Activated CD8-positive, alpha-beta memory T cell treated with anti-CD3 and anti-CD28 coated beads for 1 hour (primary cell): ENCODE measurements at places on chromosomes 11 and 22.

DNA sequence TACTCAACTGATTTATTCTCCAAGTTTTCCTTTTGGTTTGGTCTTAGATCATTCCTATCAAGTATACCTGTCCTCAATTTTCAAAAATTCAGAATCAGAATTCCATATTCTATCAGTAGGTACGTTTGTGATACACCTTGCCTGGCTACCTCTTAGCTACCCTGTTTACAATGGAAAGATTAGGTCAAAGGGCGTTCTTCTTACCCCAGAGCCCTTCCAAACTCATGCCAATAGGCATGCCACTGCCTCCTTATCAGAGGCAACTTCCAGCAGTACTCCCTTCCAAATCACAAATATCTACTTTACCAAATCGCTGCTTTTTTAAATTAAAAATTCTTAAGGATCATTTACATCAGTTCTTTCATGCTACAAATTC lies 1.0 kb downstream of the PATL1 start:
- no peak for DNase-seq

DNA sequence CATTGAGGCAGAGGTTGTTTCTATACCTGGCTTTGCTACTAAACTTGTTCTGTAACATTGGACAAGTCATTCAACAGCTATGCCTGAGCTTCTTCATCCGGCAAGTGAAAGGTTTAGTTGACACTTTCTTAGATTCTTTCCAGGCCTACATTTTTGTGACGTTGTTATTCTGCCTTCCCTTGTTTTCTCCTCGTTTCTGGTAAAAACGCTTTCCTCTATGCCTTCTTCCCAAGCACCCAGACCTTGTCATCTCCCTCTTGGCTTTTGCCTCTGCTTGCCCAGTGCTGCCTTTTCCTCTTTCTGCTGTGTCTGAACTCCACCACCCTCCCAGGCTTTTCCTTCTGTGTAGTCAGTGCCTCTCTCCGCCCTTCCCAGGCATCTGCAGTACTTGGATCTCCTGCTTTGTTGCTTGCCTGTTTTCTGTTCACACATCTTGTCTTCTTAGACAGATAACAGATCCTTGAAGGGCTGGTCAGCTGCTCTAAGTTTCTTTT lies 1.4 kb upstream of the AMOTL1 start:
- DNase-seq, result no peak

GRCh38 chr22:46124383-46125144 lies 25.8 kb upstream of the PPARA start:
- DNase-seq, result no peak

DNA sequence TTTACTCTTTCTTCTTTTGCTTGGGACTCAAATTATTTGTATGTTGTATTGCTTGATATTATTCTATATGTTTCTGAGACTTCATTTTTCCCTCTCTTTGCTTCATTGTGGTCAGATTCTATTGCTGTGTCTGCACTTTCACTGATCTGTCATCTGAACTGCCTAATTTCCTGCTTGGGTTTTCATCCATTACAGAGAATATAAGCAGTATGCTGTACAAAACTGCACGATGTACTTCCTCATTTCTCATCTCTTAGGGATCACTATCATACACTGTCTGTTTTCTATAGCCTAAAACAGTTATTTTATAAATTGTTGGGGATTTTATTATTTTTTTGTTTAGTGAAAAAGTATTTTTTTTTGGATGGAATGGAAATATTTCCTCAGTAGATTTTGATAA lies 736.7 kb upstream of the ANO5 start:
- no peak for DNase-seq

- DNase-seq, result no peak
These were observed 6.0 kb upstream of the BID start for GRCh38 chr22:17780116-17780740.

DNA sequence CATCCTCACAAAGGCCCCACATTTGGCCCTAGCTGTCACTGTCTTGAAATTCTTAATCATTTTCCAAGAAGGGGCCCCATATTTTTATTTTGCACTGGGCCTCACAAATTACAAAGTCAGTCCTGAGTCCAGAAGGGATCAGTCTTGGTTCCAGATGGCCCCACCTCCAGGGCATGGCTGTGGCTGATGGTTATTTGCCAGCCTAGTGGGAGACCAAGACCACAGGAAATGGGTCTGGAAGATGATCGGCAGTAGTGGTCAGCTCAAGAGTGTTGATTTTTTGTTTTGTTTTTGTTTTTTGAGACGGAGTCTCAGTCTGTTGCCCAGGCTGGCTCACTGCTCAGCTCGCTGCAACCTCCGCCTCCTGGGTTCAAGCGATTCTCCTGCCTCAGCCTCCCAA lies 47.1 kb upstream of the EMID1 start:
- no peak for DNase-seq

GRCh38 chr22:38125751-38126201 lies 15.3 kb upstream of the BAIAP2L2 start:
- no peak for DNase-seq

- no peak for DNase-seq
These were observed 25.8 kb upstream of the P2RY2 start for GRCh38 chr11:73192272-73192671.

GRCh38 chr22:40680819-40681183 lies 1.5 kb downstream of the MCHR1 start:
- no peak for DNase-seq

DNA sequence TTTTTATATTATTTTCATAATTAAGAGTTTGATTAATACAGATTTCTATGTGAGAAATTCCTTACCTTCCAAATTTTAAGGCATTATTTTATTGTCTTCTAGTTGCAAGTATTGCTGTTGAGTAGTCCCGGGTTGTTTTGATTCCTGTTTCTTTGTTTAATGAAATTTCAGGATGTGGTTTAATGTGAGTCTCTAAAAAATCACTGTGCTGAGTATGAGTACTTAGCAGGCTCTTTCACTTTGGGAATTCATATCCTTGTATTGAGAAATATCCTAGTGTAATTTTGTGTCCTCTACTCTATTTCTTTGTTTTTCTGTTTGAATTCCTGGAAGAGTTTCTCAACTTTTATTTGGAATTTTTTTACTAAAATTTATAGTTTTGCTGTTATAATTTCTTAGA lies 113.2 kb downstream of the TMEM135 start:
- no peak for DNase-seq

DNA sequence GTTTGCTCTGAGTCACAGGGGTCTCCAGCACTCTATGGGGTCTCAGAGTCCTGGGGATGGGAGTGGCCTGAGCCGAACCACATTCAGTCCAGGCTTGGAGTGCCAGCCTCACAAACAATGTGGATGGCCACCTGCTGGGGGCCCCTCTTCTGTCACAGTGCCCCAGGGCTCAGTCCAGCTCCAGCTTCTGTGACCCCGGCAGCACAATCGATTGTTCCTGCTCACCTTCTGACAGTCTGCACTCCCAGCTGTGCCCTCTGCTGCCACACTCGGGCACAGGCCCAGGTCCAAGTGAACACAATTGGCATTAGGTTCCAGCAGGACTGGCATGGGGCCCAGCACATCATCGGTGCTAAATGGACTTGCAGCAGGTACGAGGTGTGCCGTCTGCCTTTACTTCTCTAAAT lies 84.8 kb downstream of the TP53I11 start:
- DNase-seq, result no peak

GRCh38 chr22:40462195-40462984 lies 92.0 kb downstream of the SGSM3 start:
- no peak for DNase-seq

- DNase-seq, result no peak
These were observed 178.5 kb downstream of the ARHGAP42 start for GRCh38 chr11:100865443-100866065.

DNA sequence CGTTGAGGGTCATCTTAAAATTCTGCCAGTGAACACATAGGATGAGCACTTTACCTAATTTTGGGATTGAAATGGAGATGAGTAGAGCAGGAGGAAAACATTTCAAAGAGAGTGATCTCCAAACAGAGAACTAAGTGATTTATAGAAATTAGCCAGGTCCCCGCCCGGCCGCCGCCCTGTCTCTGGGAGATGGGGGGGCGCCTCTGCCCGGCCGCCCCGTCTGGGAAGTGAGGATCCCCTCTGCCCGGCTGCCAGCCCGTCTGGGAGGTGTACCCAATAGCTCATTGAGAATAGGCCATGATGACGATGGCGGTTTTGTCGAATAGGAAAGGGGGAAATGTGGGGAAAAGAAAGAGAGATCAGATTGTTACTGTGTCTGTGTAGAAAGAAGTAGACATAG lies 276.7 kb upstream of the C11orf87 start:
- no peak for DNase-seq

- no peak for DNase-seq
These were observed 33.3 kb upstream of the NNMT start for GRCh38 chr11:114262681-114263512.

GRCh38 chr11:66818231-66818955 lies 24.8 kb upstream of the RCE1 start:
- DNase-seq, result no peak

DNA sequence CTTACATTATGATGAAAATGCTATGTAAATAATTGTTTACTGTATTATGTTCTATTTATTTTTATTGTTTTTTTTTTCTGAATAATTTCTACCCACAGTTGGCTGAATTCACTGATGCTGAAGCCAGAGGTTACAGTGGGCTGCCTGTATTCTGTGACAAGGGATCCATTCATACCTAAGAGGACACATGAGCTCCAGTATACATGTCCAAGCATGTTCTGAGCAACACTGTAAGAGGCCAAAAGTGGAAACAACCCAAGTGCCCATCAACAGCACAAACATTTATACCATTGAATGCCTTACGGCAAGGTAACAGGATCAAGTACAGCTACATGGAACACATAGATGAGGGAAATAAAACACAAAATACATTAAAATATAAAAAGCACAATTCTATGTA lies 1.4 kb upstream of the SRSF8 start:
- no peak for DNase-seq

GRCh38 chr22:42613872-42614301 lies 796 bp downstream of the POLDIP3 start:
- DNase-seq, result no peak

GRCh38 chr11:68735125-68735524 lies 16.2 kb downstream of the TESMIN start:
- no peak for DNase-seq

GRCh38 chr11:95387325-95387724 lies 156.3 kb upstream of the SESN3 start:
- no peak for DNase-seq

- no peak for DNase-seq
These were observed 5.2 kb upstream of the TNFRSF13C start for GRCh38 chr22:41931701-41932269.

DNA sequence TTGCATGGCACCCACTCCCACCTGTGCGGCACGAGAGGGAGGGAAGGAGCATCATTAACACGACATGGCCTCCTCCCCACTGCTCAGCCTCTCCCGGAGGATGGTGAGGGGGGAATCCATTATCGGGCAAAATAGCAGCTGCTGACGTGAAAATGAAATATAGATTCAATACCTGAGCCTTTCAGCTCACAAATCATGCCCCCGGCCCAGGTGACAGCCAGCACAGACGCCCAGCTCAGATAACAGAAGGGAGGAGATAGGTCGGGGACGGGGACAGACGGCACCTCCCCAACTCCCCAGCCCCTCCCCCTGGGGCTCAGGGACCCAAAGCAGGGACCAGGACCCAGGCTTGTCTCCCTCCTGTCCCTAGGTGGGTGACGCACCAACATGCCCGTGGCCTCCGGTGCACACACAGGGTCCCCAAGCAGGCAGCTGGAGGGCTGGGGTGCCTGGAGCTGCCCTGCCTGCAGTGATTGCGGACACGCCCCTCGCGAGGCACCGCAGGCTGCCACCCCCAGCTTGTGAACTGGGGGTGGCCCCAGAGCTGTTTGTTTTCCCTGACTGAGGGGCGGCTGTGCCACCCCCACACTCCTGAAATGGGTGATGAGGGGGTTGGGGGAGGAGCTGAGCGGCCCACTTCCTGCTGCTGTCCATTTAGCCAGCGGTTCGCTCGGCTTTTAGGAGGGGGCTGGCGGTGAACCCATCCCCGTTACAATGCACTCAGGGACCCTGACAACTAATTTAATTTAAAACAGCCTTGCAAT lies 31.7 kb downstream of the FLRT1 start:
- no peak for DNase-seq

GRCh38 chr11:117663821-117664220 lies 133.2 kb downstream of the DSCAML1 start:
- no peak for DNase-seq

- no peak for DNase-seq
These were observed 41.2 kb downstream of the DUSP8 start for GRCh38 chr11:1530686-1531448.

DNA sequence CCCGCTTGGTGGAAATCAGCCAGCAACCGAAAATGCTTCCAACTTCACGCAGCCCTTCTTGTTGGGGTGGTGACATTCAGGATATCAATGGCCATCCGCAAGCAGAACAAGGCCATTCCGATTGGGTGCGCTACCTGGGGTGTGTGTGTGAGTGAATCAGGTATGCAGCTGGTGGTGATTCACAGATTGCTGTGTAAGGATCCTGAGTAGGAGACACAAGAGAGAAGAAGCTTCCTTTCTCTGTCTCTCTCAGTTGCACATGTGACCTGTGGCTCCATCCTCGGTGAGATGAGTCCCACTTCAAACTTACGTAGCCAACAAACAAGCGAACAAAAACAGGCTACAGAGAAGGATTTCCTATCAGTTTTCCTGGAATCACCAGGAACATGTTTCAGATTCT lies 9.6 kb upstream of the TMEM184B start:
- no peak for DNase-seq

- no peak for DNase-seq
These were observed at the start of gene SLC15A3 for GRCh38 chr11:60951904-60952741. TSS of gene SLC15A3 (minus strand) at chr11:60952176. CDS start at chr11:60951551, 625 bp downstream.

DNA sequence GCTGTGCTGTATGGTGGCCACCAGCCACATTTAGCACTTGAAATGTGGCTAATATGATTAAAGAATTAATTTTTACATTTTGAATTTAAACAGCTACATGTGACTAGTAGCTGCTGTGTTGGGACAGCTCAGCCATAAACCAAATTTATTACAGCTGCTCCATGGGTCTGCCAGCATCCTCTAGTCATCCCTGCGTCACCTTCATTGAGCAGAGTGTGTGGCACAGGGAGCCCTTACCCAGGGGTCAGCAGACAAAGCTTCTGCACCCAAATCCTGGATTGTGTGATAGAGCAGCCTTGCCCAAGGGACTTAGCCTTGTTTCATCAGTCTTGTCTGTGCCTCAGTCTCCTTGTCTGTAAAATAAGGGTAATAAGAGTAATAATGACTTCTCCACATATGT lies 19.4 kb upstream of the ACCSL start:
- no peak for DNase-seq

GRCh38 chr22:47206164-47206563 lies 443.7 kb downstream of the TBC1D22A start:
- DNase-seq, result no peak

DNA sequence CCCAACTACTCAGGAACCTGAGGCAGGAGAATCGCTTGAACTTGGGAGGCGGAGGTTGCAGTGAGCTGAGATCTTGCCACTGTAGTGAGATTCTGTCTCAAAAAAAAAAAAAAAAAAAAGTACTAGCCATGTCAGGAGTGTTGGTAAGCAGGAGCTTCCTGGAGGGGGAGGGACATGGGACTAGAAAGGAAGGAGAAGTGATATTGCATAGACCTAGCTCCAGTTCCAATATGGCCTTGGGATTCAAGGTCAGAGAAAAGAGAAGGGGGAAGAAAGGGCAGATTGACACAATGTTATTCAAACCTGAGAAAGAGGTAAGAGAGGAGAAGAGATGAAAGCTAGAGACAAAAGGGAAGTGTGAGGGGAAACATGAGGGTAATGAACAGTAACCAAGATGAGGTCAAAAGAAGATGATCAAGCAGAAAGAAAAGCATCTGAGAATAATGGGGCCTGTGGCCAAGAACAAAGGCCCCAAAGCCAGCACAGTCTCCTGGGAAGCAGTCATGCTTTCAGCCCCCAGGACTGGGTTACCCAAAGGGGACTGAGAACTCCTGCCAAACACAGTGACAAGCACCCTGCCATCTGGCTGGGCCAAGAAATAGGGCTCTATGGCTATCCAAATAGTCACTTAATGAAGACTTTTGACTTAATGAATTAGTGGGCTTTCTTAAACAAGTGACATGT lies 51.7 kb upstream of the FTH1 start:
- no peak for DNase-seq
